Neural crest cell (in vitro differentiated cells): ENCODE measurements at places on chromosomes 13 and 19.
A peak's percentile ranks its signal among the peaks of the same experiment; 100 is the strongest.

GRCh38 chr13:33773790-33774462, 44.0 kb upstream of the RFC3 start:
- H3K27ac ChIP-seq = peak overlapping the region; percentile 78
- no peak overlapping the region for H3K4me3 ChIP-seq
- H3K4me1 ChIP-seq = peaks cover 26% of the 10 kb centered on the region
- no peaks in the 10 kb centered on the region for H3K36me3 ChIP-seq
- H3K27me3 ChIP-seq = no peaks in the 10 kb centered on the region

DNA sequence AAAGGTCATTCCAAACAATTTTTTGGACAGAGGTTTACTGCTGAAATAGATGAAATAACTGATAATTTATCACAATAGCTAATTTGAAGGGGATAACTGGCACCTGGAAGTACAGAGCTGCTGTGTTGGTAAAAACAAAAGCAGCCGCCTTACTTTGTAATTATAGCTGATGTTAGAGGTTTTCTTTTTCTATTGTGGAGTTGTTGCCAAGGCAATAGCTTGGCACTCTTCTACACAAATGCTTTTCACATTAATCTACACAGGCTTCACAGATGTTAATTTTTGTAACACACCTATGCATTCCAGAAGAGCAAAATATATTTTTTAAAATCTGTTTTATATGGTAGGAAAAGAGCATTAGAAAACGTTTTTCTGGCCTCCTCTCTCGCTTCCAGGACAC, 56.9 kb downstream of the LACC1 start:
- H3K27ac ChIP-seq = no peak overlapping the region
- no peaks in the 10 kb centered on the region for H3K36me3 ChIP-seq
- no peaks in the 10 kb centered on the region for H3K27me3 ChIP-seq

GRCh38 chr19:28744943-28745342, 468.0 kb downstream of the UQCRFS1 start:
- DNase-seq = no peak
- peaks cover 11% of the 10 kb centered on the region for H3K4me1 ChIP-seq
- H3K27me3 ChIP-seq = no peaks in the 10 kb centered on the region
- no peak overlapping the region for H3K27ac ChIP-seq
- H3K36me3 ChIP-seq = no peaks in the 10 kb centered on the region

GRCh38 chr19:11251650-11252314, 10.5 kb downstream of the DOCK6 start:
- no peak overlapping the region for H3K4me3 ChIP-seq
- DNase-seq = no peak
- H3K4me1 ChIP-seq = no peaks in the 10 kb centered on the region
- H3K36me3 ChIP-seq = no peaks in the 10 kb centered on the region
- H3K27me3 ChIP-seq = no peaks in the 10 kb centered on the region

DNA sequence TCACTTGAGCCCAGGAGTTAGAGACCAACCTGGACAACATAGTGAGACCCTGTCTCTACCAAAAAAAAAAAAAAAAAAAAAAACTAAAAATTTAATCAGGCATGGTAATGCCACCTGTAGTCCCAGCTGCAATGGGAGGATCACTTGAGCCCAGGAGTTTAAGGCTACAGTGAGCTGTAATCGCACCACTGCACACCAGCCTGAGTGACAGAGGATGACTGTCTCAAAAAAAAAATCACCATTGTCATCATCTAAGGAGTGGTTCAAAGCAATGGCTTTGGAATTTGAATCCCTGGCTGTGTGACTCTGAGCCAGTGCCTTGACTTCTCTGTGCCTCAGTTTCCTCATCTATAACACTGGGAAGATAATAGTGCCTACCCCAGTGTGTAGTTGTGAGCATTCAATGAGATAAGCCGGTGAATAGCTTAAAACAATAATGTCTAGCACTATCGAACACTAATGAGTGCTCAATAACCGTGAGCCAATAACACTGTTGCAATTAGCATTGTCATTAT, 11.5 kb downstream of the IGSF23 start:
- H3K4me3 ChIP-seq = no peak overlapping the region
- no peaks in the 10 kb centered on the region for H3K27me3 ChIP-seq
- DNase-seq = no peak
- no peaks in the 10 kb centered on the region for H3K36me3 ChIP-seq
- no peaks in the 10 kb centered on the region for H3K4me1 ChIP-seq

DNA sequence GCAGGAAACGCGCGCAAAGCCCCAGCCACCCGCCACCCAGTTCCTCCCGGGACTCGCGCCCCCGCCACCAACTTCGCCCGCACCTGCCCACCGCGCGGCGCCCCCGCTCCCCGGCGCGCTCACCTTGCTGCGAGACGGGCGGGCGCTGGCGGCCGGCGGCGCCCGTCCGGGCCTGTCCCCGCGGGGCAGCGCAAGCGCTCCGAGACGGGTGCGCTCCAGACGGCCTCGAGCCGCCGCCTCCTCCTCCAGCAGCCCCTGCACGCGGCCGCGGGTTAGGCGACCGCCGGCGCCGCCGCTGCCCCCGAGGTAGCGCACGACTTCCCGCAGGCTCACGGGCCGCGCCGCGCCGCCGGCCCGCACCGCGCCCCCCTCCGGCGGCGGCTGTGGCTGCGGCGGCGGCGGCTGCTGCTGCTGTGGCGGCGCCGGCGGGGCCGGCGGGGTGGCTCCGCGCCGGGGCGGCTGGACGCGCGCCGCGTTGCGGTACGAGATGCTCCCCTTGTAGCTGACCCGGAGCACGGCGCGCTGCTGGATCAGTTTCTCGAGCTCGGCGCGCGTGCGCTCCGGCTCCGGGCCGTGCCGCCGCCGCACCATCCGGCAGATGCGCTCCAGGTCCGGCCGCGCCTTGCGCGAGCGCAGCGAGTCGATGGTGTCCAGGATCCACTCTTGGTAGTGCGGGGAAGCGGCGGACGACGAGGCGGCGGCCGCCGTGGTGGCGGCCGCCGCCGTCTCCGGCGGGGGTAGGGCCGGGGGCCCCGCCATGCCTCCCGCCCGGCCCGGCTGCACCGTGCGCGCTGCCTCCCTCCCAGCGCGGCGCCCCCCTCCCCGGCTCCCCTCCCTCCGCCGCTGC, 666 bp downstream of the SAMD1 start:
- H3K27ac ChIP-seq = no peak overlapping the region
- H3K36me3 ChIP-seq = peaks cover 20% of the 10 kb centered on the region
- peak overlapping the region; percentile 89 for H3K4me3 ChIP-seq
- peak; percentile 51 for DNase-seq

DNA sequence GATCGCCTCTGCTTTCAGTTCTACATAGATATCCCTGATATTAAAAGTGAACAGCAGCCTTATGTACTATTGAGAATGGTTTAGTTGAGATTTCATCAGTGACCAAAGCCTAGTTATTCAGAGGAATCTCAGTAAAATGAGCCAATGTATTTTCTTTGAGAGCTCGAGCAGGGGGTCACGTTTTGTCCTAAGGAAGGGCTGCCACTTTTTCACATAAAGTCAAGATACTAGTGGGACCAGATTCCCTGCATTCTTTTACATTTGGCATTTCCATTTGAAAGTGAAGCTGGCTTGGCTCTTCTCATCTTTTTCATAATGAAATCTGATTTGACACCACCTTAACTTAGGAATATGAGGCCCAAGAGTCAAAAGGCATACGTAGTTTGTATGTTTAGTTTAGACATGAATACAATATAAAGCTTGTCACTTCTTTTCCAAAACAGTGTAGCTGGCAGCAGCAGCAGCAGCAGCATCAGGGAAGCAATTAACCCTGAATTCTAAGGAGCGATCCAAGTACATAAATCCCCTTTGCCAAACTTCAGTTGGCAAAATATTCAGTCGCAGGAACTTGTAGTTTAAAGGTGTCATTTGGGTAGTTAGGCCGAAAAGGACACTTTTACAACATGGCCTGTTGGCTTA, 1752.2 kb upstream of the PCDH20 start:
- H3K4me3 ChIP-seq = no peak overlapping the region
- no peak overlapping the region for H3K27ac ChIP-seq
- DNase-seq = no peak
- no peaks in the 10 kb centered on the region for H3K27me3 ChIP-seq
- peaks cover 9% of the 10 kb centered on the region for H3K4me1 ChIP-seq

DNA sequence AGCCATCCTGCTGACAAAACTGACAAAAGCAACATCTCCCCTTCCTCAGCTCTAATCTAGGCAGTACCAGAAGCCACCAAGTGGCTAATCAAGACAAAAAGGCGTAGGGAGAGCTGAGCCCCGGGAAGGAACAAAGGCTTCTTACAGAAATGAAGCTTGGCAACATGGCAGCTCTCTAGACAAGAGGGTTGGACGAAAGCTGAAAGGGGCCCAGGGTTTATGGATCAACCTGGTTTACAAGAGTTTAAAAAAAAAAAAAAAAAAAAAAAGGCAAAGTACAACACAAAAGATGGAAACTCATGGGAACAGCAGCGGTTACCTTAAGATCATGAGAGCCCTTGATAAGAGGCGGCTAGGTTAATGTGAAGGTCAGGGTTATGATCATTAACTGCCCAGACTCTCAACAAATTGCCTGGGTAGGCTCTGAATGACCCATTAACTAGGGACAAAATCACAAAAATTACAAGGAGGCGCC, 14.0 kb downstream of the ZC3H4 start:
- peak overlapping the region; percentile 46 for H3K4me3 ChIP-seq
- peaks cover 63% of the 10 kb centered on the region for H3K4me1 ChIP-seq
- H3K27me3 ChIP-seq = no peaks in the 10 kb centered on the region
- peak; percentile 6 for DNase-seq
- H3K27ac ChIP-seq = peak overlapping the region; percentile 81
- H3K36me3 ChIP-seq = peaks cover 3% of the 10 kb centered on the region

DNA sequence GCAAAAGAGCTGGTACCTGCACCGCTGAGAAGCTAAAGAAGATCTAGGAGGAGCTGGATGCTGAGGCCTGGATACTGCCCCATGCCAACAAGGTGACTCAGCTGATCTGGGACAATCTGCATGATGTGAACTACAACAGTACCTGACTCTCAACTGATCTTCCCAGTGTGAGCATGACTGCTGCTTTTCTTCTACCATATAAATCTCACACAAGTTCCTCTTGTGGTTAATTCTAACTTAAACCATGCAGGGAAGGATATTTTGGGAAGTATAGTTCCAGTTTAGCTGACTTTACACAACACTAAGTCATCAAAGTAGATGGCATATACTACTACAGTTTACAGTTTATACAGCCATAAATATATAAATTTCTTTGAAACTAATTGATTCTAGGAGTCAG, 91.9 kb downstream of the SLAIN1 start:
- no peaks in the 10 kb centered on the region for H3K27me3 ChIP-seq
- no peak overlapping the region for H3K4me3 ChIP-seq
- peaks cover 33% of the 10 kb centered on the region for H3K36me3 ChIP-seq
- H3K4me1 ChIP-seq = peaks cover 13% of the 10 kb centered on the region

- peaks cover 41% of the 10 kb centered on the region for H3K4me1 ChIP-seq
- peaks cover 11% of the 10 kb centered on the region for H3K27me3 ChIP-seq
- H3K36me3 ChIP-seq = no peaks in the 10 kb centered on the region
- peak overlapping the region; percentile 98 for H3K27ac ChIP-seq
Measured at GRCh38 chr13:46552303-46552682, 677 bp upstream of the LRCH1 start.

DNA sequence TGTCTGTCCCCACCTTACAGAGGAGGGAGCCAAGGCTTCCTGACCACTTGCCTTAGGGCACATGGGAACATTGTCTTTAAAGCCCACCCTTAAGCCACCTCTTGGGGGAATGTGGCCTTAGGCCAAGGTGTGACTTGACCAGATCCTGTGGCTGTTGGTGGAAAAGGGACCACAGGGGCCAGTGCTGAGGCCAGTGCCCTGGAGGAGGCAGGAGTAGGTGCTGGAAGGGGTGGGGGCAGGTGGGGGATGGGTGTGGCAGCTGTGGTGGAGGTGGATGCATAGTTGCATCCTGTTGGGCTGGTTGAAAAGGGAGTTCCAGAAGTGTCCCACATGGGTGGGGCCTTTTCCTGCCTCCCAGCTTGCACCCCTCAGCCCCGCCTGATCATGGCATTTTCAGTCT, 44.8 kb downstream of the DNM2 start:
- H3K36me3 ChIP-seq = peaks cover 4% of the 10 kb centered on the region
- no peaks in the 10 kb centered on the region for H3K27me3 ChIP-seq

GRCh38 chr19:54108496-54108895, 5.8 kb downstream of the NDUFA3 start:
- peaks cover 5% of the 10 kb centered on the region for H3K36me3 ChIP-seq
- no peak for DNase-seq
- peak overlapping the region; percentile 47 for H3K4me3 ChIP-seq

DNA sequence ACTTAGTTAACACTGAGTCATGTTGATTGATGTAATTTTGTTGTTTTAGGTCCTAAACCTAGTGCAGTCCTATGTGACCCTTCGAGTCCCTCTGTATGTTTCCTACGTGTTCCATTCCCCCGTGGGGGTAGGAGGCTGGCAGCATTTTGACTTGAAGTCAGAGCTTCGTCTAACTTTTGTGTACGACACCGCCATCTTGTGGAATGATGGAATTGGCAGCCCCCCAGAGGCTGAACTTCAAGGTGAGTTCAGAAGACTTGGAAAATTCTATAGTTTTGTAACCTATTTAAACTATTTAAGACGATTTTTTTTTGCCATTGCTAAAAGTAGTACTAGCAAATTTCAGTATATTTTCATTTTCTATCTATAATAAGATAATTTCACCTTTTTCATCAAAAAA, 117.9 kb downstream of the STOML3 start:
- peak; percentile 65 for DNase-seq
- no peaks in the 10 kb centered on the region for H3K36me3 ChIP-seq
- no peak overlapping the region for H3K27ac ChIP-seq

GRCh38 chr19:35670686-35671085, 4.4 kb downstream of the UPK1A start:
- H3K4me1 ChIP-seq = peaks cover 5% of the 10 kb centered on the region
- no peaks in the 10 kb centered on the region for H3K36me3 ChIP-seq
- peaks cover 49% of the 10 kb centered on the region for H3K27me3 ChIP-seq

- no peak for DNase-seq
- no peak overlapping the region for H3K27ac ChIP-seq
- H3K27me3 ChIP-seq = no peaks in the 10 kb centered on the region
- H3K4me3 ChIP-seq = no peak overlapping the region
- H3K36me3 ChIP-seq = peaks cover 3% of the 10 kb centered on the region
Measured at GRCh38 chr13:78102121-78102677, 183.6 kb upstream of the EDNRB start.

GRCh38 chr13:22644941-22645340, 535.8 kb upstream of the SGCG start:
- no peaks in the 10 kb centered on the region for H3K36me3 ChIP-seq
- no peak overlapping the region for H3K4me3 ChIP-seq
- no peaks in the 10 kb centered on the region for H3K27me3 ChIP-seq
- DNase-seq = no peak

DNA sequence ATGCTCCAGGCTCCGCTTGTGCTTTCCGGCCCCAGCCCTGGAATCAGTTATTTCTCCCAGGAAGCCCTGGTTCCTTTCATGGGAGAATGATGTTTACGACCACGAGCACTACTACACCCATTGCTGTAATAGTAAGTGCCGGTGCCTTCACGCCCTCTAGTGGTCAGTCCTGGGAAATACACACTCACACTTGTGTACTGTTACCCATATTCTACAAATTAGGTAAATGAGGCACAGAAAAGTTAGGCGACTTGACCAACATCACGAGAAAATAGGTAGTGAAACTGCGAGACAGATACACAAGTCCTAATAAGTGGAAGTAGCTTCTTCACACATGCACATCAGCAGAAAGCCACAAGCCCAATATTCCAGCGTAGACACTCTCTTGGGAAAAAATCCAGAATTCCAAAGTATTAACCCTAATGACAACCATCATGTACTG, 21.7 kb downstream of the CEACAM21 start:
- no peaks in the 10 kb centered on the region for H3K4me1 ChIP-seq
- peaks cover 23% of the 10 kb centered on the region for H3K27me3 ChIP-seq
- H3K4me3 ChIP-seq = no peak overlapping the region
